ENCODE measurements at places on chromosomes 2 and 18. TPM values are rescaled to one million over a fixed set of nuclear protein-coding genes. Genes with fewer than 3 reads are reported as not detected.

GRCh38 chr2:48934807-48935206 is 179.3 kb upstream of the LHCGR start:
- no peak for DNase-seq

GRCh38 chr18:75728621-75729020 is 301.1 kb upstream of the SMIM21 start:
- DNase-seq, result no peak

Gene OR6B2
- polyA plus RNA-seq, result not detected

DNA sequence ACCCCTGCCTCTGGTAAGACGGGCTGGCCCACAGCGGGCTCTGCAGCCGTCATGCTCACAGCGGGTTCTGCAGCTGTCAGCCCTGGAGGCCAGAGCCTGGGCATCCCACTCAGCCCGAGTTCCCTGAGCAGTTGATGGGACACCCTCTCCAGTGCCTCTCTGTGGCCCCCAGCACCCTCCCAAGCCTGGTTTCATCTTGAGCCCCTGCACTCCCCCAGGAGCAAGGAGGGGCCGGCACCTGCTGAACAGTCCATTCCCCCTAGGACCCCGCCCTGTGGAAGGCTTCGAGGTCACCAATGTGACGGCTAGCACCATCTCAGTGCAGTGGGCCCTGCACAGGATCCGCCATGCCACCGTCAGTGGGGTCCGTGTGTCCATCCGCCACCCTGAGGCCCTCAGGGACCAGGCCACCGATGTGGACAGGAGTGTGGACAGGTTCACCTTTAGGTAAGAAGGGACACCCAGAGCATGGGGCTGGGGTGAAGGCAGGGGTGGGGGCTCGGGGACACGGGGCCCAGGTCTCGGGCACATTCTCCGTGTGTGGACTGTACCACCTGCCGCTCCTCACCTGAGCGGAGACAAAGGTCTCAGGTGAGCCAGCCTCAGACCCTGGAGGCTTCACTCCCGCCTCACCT is 34.5 kb downstream of the MTERF4 start:
- DNase-seq, result no peak

DNA sequence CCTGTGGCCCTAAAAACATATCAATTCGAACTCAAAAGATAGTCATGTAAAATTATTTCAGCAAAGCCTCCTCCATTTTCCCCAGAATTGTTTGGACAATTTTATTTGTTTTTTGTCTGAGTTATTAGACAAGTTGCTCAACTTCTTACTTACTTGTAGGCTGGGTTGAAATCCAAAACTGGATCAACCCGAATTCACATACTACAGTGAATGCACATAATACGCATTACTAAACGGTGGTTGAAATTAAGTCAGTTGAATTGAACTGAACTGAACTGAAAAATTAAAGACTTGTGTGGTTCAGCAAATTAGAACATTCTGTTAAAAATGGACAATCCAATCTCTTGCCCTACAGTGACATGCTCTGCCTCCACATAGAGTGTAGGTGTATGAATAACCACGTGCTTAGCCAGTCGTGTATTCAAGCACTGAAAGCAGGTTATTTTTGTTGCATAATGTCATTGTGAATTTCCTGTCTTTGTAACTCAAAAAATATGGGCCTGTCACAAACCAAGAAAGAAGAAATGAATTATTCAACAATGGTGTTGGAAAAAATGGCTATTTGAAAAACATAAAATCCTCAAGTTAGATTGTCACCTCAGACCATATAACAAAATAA is 441.0 kb downstream of the TXNL1 start:
- DNase-seq, result no peak

DNA sequence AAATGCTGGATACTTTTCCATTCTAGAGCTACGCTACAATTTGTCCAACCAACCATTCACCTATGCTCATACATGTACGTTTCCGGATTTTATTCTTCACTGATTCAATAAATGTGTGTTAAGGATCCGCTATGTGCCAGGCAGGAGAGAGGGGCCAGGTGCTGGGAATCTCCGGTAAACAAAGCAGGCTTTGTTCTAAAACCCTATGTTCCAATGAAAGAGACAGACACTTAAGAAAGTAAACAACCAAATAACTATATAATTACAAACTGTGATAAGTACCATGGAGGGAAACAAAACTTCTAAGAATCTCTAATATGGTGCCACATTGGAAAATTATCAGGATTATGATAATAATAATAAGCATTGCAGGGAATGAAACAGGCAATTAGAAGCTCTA is 22.2 kb upstream of the POMC start:
- DNase-seq, result no peak

DNA sequence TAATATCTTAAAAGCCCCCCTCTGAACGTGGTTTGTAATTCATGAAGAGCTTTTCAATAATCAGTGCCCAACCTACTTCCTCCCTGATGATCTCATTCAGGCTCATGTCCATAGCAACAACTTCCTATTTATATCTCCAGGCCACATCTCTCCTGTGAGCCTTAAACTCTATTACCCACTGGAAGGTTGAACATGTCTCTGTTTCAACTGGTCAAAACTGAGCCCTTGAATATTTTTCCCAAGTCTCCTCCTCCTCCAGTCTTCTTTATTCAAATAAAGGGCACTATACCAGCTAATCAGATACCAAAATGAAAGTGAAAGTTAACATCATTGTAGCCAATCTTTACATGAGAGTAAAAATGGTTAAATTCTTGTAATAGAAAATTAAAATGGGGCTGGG is 63.7 kb upstream of the ITGA4 start:
- no peak for DNase-seq

- DNase-seq, result no peak
Observed at GRCh38 chr2:30282081-30282480, 50.7 kb downstream of the LBH start.

Gene MTIF2
- polyA plus RNA-seq, result 34.4 TPM

GRCh38 chr2:21041943-21042707 is 1.7 kb downstream of the APOB start:
- DNase-seq, result no peak

DNA sequence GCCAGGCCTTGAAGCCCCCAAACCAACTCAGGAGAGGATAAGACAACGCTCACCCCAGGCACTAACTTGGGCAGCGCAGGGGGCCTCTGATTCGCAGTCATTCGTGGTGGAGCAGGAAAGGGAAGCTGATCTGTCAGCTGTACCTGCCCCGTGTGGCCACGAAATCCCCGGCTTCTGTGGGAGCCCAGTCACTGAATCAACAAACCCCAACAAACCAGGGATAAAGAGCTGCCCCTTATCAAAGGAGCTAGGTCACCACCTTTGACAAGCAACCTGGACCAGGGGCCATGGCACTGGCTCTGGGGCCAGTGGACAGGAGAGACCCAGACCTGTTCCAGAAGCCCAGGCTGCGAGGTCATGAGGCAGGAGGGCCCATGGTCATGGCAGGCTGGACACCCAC is 14.5 kb downstream of the SDC1 start:
- no peak for DNase-seq

GRCh38 chr2:109408043-109408335 is 205.8 kb downstream of the SEPTIN10 start:
- no peak for DNase-seq

DNA sequence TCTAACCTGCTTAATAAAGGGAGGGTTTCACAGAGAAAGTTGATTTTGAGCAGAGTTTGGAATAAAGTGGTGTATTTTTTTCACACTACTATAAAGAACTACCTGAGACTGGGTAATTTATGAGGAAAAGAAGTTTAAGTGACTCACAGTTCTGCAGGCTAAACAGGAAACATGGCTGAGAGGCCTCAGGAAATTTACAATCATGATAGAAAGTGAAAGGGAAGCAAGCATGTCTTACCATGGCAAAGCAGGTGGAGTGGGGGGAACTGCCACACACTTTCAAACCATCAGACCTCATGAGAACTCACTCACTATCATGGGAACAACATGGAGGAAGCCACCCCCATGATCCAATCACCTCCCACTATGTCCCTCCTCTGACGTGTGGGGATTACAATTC is 546.7 kb downstream of the EPHA4 start:
- DNase-seq, result no peak

DNA sequence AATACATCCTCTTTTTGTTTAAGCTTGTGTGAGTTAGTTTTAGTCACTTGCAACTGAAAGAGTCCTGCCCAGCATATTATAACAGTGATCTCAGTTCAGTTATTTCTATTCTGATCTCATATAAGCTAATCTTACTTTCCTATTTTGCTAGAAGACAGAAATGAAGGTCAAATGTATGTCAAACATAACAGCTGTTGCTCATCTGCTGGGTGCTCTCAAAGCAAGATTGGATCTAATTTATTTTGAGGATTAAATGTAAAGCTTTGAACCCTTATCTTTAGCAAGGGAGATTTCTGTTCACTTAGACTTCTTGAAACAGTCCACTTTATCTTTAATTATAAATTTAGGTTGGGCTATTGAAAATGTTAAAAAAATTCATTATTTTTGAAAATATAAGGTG is 31.2 kb downstream of the CRYGD start:
- no peak for DNase-seq

GRCh38 chr18:55244546-55244945 is 285.3 kb upstream of the CCDC68 start:
- no peak for DNase-seq

DNA sequence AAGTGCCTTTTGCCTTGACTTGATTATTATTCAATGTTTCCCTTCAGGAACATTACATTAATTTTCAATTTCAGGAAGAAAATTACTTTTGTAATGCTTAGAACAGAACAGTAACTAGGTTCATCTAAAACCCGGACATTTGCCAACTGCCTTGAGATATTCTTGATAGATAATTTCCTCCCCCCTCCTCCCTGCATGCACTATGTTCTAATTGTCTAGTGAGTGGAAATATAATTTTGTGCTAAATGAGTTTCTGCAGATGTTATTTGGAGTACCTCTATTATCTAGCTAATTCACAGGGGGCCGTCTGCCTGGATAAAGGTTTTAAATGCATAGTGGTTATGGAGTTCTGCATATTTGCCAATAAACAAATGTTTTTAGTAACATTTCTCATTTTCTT is 200.3 kb upstream of the SLC39A10 start:
- no peak for DNase-seq

DNA sequence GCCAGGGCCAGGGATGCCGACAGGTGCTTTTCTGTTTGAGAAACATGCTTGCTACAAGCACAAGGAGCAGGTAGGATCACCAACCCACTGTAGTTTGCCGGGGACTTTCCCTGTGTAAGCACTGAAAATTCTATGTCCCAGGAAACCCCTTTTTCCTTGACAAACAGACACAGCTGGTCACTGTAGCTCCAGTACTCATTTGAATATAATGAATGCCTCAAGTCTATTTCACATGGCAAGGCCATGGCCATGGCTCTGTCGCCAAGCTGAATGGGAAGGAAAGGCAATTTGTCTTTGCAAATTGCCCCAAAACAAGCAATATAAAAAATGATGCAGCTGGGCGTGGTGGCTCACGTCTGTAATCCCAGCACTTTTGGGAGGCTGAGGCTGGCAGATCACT is 49.6 kb upstream of the IGFBP2 start:
- DNase-seq, result no peak

GRCh38 chr2:240365971-240366471 is 69.4 kb upstream of the GPC1 start:
- no peak for DNase-seq

Gene LIPG
- polyA plus RNA-seq, result 13.0 TPM

Gene PXDN
- polyA plus RNA-seq, result 158 TPM

Gene ZNF892
- polyA plus RNA-seq, result 5.6 TPM

Gene MAB21L4
- polyA plus RNA-seq, result 0.98 TPM

GRCh38 chr2:13056259-13056843 is 339.6 kb downstream of the TRIB2 start:
- peak; percentile 29 for DNase-seq

DNA sequence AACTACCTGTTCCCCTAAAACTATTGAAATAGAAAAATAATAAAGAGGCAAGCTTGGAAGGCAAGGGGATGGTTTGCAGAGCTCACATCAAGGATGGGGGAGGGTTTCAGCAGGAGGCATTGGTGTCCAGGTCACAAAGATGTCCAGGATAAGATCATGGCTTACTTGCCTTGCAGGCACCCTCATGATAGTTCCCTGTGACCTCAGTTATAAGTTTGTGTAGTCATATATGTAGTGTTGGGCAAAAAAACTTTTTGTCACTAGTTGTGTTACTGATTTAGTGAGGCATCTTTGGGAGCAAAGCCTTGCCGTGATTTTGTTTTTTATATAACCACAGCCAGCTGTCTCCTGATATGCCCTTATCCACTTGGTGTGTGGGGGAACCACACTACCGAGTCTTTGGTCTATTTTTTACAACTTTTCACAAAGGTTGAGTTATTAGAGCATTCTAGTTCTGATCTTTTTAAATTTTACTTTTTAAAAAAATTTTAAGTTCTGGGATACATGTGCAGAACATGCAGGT is 53.3 kb downstream of the IL1R2 start:
- no peak for DNase-seq

GRCh38 chr2:211944572-211944971 is 594.0 kb downstream of the ERBB4 start:
- no peak for DNase-seq

DNA sequence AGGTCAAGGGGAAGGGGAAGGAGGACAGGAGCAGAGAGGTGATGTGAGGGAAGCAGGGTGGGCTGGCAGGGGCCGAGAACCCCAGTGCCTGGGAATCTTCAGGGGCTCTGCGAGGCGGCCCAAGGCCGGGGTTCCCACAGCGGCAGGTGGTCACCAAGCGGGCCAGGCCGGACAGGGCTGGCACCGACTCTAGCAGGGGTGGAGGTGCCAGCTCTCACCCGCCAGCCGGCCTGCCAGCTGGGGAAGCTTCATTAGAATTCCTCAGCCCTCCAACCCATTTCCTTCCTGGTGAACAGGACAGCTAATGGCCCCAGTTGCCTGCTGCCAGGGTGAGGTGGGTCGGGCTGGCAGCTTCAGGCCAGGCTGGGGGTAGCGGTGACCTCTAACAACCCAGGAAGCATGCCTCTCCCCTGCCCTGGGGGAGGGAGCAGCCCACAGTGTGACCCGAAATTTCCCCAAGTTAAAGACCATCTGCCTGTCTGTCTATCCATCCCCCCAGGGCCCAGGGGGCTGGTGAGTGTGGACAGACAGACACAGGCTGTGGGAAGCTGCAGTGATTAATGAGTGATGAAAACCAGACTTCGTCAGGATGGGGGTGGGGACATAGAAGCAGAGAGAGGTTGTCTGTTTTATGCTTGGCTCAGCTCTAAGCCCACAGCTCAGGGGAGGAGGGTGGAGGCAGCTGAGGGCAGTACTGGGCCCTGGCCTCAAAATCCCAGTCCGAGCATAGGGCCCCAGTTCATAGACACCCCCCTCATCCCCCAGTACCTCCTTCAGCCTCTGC is 144.1 kb downstream of the ZFP36L2 start:
- no peak for DNase-seq

DNA sequence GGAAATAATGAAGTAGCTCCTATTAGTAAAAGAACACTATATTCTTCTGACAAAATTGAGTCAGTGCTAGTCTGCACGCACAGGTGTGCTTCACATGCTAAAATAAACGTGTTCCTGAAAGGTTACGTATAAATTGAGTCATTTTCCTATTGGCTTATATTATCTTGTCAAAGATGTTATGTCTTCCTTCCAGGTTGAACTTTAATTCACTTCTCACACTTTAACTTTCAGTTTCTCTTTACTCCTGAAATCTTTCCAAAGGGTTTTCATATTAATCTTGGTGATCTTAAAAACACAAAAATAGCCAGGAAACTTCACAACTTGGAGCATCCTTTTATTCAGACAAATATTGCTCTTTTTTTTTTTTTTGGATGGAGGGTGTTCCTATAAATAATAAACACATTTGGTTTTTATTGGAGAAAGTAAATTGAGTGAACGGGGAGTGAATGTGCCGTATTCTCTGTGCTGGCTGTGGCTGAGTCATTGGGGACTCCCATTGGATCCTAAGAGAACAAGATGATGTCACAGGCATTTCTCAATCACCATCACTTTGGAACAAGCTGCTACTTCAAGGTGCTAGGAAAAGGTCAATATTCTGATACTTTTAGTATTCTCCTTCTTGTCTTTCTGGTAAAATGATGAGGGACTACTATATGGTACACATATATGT is 150.2 kb upstream of the SPATS2L start:
- DNase-seq, result no peak

Data from left lung (tissue), 14 donors.